ENCODE measurements at places on chromosomes 1 and 21.

- DNase-seq, result peak; percentile 49
These were observed 101.2 kb downstream of the NFIA start for GRCh38 chr1:61183471-61184039.

DNA sequence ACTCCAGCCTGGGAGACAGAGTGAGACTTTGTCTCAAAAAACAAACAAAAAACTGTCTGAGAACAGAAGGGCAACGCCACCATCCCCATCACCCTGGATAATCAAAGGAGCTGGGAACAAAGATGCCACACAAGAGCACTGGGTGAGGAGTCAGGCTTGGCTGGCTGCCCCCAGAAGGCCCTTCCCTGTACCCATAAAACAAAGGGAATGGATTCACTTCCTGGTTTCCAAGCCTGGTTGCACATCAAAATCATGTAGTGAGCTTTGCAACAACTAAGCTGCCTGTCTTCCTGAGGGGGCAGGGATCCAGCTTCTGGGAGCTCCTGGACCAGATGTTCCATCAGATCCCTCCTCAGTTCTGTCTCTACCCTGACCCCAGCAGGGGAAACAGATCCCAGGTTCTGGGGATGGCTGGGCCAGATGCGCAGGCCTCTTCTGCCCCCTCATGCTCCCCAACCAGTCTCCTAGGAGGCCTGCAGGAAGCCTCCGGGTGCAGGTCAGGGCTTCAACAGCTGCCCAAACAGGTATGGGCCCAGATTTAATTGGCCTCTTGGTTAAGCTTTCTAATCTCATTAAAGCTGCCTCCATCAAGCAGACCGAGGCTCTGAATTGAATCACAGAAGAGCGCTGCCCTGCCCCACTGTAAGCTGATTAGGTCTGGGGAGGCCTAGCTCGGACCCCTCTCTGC lies 97.8 kb downstream of the MRPL37 start:
- DNase-seq, result peak; percentile 70

DNA sequence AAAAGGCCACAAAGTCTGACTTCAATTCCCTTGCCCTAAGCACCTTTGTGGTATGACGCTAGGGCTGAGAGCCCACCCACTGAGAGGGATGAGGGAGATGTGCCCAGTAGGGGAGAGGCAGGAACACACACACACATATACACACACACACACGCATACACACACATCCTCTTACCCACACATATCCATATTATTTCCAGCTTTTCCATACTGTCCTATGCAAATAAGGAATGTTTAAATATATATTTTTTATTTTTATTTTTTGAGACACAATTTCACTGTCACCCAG lies 3.0 kb downstream of the RAB25 start:
- DNase-seq, result no peak

- no peak for DNase-seq
These were observed 78.9 kb upstream of the RAB4A start for GRCh38 chr1:229192031-229192430.

GRCh38 chr1:199743227-199743626 lies 284.3 kb upstream of the NR5A2 start:
- DNase-seq, result no peak

DNA sequence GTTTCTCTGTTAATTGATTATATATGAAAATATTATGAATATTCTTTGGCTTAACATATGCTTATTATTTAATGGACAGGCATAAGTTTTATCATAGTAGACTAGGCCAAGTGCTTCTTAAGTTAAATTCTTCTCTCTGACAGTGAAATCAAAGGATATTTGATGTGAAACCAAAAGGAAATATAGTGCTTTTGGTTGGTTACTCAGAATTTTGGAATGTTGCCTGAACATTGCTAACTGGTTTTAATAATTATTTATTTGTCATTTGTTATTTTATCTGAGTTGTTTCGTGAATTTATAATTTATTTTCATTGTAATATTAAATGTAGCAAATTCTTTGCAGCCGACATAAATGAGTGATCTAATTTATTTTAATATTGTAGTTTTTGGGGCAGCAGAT lies 18.3 kb downstream of the HOOK1 start:
- DNase-seq, result no peak

- no peak for DNase-seq
These were observed 34.9 kb upstream of the NTNG1 start for GRCh38 chr1:107105914-107106313.

GRCh38 chr1:227192163-227192562 lies 126.1 kb downstream of the CDC42BPA start:
- peak; percentile 10 for DNase-seq

GRCh38 chr21:31203431-31204054 lies 140.5 kb downstream of the TIAM1 start:
- no peak for DNase-seq

DNA sequence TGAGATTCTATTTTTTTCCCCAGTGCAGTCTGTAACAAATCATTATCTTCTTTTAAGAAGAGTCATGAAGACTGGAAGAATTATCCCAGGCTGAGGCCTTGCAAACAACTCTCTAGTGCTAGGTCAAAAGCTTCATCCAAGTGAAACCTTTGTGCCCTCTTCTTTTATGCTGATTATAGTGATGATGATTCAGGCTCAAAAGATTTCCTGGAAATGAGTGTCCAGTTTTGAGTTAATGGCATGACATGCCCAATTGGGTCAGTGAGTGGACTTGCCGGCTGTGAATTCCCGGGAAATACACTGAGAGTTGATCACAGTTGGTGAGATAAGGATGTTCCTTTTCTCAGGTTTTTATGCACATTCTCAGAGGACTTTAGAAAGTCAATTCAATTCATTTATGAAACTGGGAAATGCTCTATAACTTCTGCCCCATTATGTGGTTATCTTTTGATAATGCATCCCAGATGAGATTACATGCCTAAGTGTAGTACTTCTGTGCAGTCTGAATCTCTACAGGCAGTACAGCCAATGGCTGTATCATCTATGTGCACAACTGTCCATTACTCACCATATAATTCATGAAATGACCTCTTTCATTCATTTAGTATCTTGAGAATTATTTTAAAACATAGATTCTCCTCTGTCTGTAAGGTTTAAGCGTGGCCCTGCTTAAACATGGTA lies 66.2 kb downstream of the S1PR1 start:
- no peak for DNase-seq

DNA sequence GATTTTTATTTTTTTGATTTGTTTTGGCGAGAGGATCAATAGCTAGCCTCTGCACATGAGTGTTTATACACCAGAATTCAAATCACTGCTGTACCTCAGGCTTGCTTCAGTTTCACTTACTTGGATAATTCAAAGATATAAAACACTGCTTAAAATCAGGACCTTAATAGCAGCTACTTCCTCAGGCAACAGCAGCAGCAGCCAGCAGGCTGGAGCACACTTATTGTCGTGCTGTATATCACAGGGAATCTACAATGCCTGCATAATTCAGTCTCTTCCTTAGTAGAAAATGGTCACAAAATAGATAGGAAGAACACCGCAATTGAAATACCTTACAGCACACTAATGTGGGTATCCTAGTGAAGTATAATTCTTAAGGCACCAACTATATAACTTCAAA lies 497.3 kb downstream of the NEGR1 start:
- DNase-seq, result no peak

DNA sequence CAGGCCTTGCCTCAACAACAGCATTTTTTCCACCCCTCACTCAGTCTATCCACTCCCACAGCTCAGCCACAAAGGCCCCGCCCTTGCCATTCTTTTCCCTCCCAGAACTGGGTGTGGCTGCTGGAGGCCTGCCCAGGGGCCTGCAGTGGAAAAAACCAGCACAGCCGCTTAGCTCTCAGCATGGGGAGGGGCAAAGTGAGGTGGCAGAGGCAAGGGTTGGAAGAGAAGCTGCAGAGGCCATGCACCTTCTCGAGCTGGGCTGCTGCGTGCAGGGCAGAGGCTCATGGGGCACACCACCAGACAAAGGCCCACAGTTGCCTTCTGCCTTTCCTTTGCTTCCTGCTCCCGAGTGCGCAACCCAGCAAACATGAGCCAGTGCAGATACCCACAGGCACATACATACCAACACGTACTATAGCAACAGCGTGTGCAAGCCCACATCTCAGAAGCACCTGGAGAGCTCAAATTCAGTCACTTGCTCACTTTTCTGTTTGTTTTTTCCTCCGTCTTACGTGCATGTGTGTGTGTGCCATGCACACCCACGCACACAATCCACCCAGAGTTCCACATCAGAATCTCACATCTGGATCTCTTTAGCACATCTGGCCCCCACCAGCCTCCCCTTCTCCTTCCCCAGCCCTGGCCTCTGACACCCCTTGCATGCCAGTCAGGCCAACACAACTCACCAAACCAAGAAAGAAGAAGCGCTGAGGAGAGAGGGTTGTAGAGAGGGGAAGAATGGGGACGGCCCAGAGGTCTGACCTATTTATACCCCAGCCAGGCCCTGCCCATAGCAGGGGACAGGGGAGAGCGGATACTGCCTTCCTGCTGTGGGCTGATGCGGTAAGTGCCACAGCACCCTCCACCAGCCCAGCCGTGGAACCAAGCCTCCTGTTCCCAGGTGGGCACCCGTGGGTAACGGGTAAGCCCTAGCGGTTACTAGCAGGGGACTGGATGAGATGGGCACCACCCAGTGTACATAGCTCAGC lies at the start of gene S100A4:
Gene S100A4 (minus strand): TSS at position 740 of the 989 bp plus-strand sequence. CDS start 1,012 bp downstream, outside the sequence.
- peak; percentile 97 for DNase-seq

GRCh38 chr1:11568687-11569086 lies 85.5 kb downstream of the FBXO2 start:
- no peak for DNase-seq

GRCh38 chr1:55428231-55428630 lies 213.1 kb upstream of the USP24 start:
- DNase-seq, result no peak

- no peak for DNase-seq
These were observed 73.1 kb downstream of the LAMC1 start for GRCh38 chr1:183096351-183096750.

- no peak for DNase-seq
These were observed 3.2 kb downstream of the PPP1R12B start for GRCh38 chr1:202351725-202352124.

DNA sequence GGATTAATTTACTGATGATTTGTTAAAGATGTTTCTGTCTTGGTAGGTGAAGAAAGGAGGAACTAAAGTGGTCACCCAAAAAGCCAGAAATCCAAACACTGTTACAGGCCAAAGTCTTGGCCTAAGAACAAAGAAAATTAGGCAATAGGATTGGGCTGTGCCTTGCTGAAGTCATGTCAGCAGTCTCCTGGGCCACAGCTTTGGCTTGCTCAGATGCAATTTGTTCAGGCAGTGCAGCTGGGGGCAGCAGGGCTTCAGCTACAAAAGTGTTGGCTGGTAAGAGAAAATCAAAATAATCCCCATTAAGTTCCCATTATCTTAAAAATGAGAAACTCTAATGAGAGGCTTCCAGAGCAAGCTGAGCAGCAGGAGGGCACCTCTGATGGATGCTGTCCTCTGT lies 14.0 kb upstream of the RAP1A start:
- DNase-seq, result no peak

DNA sequence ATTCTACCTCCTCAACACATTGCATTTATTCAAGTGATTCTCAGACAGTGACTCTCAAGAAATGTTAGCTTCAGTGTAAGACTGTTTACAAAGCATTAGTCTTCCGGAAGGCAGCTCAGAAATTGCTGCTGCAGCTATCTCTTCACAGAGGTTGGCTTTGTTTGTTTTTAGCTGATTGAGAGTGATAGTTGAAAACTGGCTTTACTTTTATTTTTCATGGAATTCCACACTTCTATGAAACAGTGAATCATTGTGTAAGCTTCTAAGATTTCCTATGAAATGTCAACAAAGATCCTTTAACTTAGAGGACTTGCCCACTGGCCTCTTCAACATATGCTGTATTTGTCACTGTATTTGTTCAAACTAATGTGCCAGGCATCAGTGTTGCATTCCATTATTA lies 121.3 kb downstream of the TNNI3K start:
- DNase-seq, result no peak

DNA sequence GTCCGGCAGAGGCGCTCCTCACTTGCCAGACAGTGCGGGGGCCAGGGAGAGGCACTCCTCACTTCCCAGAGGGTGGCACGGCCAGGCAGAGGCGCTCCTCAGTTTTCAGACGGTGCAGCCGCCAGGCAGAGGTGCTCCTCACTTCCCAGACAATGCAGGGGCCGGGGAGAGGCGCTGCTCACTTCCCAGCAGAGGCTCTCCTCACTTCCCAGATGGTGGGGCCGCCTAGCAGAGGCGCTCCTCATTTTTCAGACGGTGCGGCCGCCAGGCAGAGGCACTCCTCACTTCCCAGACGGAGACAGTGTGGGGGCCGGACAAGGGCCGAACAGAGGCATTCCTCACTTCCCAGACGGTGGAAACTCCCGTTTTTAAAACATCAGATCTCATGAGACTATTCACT lies 238.4 kb upstream of the CACYBP start:
- DNase-seq, result no peak

GRCh38 chr1:180402001-180402400 lies 100.4 kb downstream of the ACBD6 start:
- no peak for DNase-seq

- DNase-seq, result no peak
These were observed 52.7 kb downstream of the ELF3 start for GRCh38 chr1:202063093-202063492.

DNA sequence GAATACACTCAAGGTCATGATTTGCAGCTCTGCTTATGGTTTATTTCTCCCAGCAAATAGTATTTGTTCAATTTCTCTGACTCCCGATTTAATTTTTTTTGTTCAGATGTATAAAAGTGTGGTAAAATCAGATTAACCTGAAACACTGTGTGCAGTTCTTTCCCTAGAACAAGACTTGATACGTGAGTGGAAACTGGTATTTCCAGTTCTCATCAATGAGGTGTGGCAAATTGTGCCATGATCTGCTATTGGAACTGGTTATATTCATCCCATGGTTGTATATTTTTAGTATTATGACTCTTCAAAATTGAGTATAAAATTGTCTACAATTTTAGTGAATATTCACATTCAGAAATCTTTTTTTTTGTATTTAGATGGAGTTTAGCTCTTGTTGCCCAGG lies 76.8 kb upstream of the IVNS1ABP start:
- no peak for DNase-seq

DNA sequence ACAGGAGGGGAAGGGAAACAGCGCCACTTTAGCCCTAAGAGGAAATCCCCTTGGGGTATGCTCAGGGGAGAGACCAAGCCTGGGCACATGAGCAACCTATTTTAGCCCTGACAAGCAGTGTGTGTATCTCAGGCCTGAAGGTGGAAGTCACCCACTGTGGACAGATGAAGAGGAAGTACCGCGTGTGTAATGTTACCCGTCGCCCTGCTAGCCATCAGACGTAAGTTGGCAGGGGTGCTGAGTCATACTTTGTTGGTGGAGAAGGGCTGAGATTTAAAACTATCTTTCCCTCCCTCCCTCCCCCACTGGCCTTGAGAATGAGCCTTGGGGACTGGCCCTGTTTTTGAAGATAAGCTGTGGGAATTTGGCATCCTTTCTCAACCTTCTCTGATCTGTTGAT lies 11.2 kb downstream of the AGO1 start:
- DNase-seq, result no peak

DNA sequence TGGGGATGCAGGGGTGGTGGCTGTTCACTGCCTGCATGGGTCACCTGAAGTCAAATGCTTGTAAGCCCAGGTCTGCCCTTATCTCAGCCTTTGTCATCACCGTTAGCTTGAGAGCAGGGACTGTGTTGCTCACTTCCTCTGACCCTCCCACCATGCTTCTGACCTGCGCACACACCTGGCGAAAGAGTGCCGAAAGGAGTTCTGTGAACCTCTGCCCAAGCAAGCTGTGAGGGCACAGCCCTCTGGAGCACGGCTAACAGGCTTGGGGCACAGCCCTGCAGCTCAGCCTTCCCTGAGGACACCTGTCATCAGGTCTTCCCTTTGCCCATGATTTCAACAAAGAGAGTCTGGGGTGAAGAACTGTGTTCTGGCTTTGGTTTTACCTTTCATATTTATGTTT lies 93.8 kb downstream of the SUSD4 start:
- DNase-seq, result no peak

Data from transverse colon (tissue), 4 donors.